ENCODE measurements at places on chromosomes 2 and 18.

GRCh38 chr2:15263976-15264685 lies 297.0 kb downstream of the NBAS start:
- no peak for DNase-seq

- no peak for DNase-seq
Observed at GRCh38 chr2:219426068-219426443, 7.9 kb downstream of the DES start.

GRCh38 chr2:102070058-102070642 lies 72.4 kb upstream of the IL1R1 start:
- no peak for DNase-seq

- DNase-seq, result no peak
Observed at GRCh38 chr2:112665113-112665780, 19.5 kb downstream of the SLC20A1 start.

DNA sequence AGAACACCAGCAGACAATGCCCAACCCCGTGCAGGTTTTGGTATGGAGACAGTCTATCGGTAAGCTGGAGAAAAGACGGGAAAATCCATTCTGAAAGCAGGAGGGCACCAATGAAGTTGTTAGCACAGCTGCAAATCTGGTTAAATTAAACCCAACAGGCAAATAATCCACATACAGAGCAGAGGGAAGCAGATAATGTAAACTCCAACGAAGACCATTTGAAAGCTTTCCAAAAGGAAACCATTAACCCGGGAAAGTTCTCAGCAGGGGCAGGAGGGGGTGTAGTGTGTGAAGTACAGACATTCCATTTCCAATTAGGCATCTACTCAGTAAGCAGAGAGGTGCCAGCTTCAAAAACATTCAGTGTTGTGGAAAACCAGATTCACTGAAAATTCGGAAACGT lies 10.3 kb downstream of the EDAR start:
- no peak for DNase-seq

DNA sequence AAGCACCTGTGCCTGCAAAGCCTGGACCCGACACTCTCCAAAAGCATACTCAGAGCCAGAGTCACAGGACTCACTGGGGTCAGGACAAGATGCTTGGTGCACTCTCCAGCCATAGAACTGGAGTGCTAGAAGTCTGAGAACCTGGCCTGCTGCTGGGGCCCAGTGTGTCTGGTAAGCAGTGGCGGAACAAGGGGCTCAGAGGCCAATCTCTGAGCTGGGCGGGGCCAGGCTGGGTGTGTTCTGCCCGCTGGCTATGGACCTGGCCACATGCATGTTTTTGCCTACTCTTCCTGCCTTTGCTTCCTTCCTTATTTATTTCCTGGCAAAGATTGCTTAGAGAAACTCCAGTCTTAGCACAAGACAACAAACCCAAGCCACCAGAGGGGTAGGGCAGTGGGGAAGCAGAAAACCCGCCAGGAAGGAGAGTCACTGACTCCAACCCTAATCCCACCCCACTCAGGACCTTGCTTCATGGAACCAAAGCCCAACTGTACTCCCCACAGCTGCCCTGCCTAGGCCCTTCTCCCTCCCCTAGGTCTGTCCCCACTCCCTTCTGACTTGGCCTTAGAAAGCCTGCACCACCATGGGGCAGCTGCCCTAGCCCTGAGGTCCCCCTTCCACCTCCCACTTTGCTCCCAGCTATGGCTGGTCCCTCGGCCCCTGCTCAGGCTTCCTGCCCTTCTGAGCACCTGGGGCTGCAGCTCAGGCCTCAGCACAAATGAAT lies 315.5 kb downstream of the CELF4 start:
- no peak for DNase-seq
